ENCODE measurements at places on chromosomes 2 and 18.
A peak's percentile ranks its signal among the peaks of the same experiment; 100 is the strongest.

DNA sequence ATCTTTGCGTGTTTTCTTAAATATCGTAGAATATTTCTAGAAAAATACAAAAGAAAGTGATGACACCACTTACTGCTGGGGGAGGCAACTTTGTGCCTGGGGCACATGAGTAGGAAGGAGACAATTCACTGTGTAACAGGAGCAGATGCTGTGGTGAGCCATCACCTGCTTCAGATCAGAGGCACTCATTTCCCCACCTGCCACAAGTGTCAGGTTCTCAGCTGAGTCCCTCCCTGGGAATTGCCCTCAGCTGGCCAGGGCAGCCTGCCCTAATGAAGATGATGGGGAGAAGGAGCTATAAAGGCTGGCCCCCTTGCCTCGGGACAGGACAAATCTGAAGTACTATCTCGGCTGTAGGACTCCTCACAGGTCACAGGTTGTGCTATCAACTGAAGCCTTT is 322.8 kb downstream of the STK39 start:
- no peak for DNase-seq

DNA sequence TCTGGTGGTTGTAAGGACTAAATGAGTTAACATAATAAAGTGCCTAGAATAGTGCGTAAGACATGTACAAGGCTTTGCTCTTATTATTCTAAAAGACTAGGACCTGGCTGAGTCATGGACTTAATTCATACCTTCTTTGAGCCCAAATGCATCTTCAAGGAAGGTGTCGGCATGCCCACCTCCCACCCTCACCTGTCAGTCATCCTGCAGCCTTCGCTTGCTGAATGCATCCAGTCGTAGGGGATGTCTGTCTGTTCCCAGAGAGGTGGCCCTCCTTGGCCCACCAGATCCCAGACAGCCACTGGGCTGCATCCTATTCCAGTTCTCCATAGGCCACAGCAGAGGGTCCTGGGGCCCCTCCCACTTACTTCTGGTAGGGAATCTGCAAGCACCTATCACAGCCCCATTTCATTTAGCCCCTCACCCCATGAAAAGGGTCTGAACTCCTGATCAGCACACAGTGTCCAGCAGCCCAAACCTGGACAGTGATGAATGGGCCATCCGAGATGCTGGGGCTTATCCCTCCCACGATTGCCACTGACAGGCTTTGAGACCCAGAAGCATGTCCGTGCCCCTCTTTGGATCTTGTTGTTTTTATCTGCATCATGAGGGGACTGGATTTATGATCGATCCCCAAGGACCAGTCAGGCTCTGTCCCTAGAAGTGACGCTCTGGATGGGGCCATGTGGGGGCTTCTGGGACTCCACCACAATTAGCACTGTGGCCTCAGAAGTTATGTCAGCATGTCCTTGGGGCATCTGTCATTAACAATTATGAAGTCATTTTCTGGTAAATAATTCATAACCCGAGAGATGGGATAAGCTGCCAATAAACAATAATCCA is 101.1 kb downstream of the KLHL29 start:
- no peak for DNase-seq

GRCh38 chr2:120456867-120457266 is 110.9 kb downstream of the INHBB start:
- no peak for DNase-seq

GRCh38 chr18:63619661-63620060 is 24.4 kb downstream of the SERPINB4 start:
- no peak for DNase-seq

GRCh38 chr2:238420878-238421694 is 5.6 kb upstream of the ASB1 start:
- DNase-seq = no peak

- no peak for DNase-seq
These were observed 391.7 kb upstream of the SALL3 start for GRCh38 chr18:78587626-78588600.

DNA sequence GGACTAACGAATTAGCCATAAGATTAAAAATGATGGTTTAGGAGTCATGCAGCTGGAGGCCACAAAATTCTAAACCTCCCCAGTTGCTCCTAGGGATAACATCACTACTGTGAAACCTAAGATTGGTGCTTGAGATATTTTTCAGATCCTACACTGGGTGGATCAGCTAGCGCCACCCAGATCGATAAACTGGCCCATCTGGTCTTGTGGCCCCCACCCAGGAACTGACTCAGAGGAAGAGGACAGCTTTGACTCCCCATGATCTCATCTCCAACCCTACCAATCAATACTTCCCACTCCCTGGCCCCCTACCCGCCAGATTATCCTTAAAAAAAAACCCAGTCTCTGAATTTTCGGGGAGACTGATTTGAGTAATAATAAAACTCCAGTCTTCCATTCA is 5.5 kb downstream of the GALNT14 start:
- no peak for DNase-seq

DNA sequence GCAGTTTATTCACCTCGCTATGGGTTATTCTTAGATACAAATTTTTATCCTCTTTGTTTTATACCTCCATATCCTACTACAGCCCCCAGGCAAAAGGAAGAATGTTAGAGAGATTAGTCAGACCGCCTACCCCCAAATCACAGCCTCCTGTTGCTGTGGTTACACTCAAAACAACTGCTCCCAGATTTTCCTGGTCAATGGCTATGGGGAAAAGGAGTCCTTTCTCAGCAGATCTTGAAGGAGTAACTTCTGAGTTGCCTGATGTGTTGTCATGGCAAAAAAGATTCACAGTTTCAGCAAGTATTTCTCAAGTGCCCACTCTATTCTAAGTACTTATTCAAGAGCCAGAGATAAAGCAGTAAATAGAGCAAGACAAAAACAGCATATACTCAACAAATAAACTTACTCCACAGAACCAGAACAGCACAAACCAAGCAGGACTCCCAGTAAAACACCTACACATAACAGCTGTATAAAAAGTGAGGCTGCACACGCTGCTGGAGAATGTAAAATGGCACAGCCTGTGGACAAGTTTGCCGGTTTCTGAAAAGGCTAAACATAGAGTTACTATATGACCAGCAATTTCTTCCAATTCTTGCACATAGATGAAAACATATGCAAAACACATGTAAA is 104.8 kb downstream of the NOL10 start:
- peak; percentile 59 for DNase-seq

DNA sequence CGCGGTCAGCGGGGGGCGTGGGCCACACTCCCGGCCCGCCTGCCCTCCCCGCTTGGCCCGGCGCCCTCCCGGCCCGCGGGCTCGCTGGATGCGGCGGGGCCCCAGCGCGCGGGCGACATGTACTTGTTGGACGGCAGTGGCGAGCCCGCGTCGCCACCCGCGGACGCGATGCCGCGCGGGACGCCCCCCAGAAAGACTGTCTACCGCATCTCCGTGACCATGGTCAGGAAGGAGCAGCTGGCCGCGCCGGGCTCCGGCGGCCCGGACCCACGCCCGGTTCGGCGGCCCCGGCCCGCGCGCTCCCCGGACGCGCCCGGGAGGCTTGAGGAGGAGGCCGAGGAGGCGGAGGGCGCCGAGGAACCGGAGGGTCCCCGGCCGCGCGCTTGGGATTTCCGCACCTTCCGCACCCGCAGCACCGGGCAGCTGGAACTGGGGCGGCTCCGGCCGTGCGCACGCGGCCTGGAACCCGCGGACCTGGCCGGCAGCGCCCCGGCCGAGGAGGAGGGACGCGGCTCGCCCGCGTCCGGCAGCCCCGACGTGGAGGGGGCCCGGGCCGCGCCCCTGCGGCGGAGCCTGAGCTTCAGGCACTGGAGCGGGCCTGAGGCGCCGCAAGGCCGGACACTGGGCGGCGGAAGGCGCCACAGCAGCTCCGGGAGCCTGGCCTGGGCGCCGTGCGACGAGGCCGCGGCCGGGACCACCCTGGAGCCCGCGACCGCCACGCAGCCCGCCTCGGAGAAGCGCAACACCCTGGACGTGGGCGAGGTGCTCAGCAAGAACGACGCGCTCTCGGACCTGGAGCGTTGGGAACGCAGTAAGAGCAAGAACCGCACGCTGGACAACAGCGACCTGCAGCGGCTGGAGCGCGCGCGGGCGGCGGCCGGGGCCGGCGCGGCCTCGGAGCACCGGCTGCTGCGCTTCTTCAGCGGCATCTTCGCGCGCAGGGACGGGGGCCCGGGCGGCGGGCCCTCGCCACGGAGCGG is 176.4 kb downstream of the AGAP1 start:
- no peak for DNase-seq

GRCh38 chr2:44126106-44126797 is 42.4 kb upstream of the PPM1B start:
- DNase-seq = peak; percentile 62

- no peak for DNase-seq
These were observed 24.2 kb downstream of the RHBDD1 start for GRCh38 chr2:226860087-226860486.

- DNase-seq = no peak
These were observed 1.7 kb downstream of the TUBB6 start for GRCh38 chr18:12309683-12310198.

GRCh38 chr18:9419956-9420631 is 55.2 kb upstream of the RALBP1 start:
- no peak for DNase-seq

DNA sequence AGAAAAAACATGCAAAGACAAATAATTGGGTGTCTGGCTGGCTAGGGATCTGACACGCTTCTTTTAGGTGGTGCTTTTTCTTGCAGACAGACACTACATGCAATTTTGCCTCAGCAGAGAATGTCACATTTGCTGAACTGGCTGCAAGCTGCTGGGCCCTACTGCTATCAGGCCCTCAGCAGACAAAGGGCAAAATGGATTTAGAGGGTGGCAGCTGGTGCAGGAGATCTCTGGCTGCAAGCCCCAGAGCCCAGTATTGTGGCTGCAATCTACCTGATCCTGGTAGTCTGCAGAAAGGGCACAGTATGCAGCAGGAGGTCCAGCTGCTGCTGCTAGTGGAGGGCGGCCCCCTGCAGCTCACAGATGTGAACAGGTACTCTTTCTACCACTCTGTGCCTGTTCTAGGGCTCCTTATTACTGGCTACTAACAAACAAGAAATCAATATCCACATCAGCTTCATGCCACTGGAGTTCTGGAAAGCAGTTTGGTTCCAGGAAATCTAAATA is 796.7 kb upstream of the CELF4 start:
- no peak for DNase-seq

DNA sequence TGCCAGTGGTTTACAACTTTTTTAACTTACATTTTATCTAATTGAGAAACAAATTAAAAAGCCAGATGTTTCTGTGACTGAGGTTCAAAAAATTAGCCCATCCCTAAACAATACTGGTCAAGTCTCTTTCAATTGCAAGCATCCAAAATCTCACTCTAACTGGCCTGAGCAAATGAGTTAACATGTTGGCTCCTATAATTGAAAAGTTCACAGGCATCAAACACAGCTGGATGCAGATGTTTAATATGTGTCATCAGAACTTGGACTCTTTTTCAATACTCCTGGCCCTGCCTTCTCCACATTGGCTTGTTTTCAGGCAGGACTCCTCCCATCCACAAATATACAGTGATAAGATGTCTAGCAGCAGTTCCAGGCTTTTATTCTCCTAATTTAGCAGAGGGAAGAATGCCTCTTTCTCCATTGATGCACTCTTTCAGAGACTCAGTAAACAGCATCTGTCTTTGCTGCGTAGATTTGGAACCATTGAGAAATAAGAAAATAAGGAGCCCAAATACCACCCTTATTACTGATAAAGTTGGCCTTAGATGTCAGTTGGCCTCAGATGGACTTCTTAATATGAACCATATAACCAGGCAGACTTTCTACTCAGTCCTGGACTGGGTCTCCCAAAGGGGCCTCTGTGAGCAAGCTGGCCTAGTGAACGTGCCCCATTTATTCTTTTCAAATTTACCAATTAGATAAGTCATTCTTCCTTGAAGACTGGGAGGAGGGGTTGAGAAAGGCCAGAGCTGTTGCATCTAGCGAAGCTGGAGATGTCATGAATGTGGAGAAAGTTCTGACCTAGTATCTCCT is 30.4 kb upstream of the FN1 start:
- DNase-seq = no peak

DNA sequence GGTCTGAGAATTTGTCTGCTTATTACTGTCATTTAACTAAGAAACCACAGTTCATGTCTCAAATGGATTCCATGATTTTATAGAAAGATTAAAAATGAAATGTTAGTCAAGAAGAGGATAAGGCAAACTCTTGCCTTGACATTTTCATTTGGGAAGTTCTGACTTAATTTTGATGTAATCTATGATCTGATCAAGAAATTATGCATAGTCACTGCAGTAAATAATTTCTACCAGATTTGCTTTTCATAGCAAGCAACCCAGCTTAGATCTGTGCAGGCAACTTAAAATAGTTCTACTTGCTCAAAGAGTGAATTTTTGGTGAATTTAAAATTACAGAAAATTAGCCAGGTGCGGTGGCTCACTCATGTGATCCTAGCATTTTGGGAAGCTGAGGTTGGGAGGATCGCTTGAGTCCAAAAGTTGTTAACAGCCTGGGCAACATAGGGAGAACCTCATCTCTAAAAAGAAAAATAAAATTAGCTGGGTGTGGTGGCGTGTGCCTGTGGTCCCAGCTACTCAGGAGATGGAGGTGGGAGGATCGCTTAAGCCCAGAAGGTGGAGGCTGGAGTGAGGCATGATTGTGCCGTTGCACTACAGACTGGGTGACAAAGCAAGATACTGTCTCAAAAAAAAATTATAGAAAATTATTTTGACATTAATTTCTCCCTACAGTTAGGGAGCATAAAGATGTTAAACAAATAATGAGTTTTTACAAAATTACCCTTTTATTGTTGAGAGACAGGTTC is 158.7 kb upstream of the MYO3B start:
- DNase-seq = no peak

GRCh38 chr2:127594116-127594591 is 51.8 kb upstream of the GPR17 start:
- DNase-seq = no peak

- DNase-seq = no peak
These were observed 31.0 kb upstream of the TMEM17 start for GRCh38 chr2:62536873-62537547.

DNA sequence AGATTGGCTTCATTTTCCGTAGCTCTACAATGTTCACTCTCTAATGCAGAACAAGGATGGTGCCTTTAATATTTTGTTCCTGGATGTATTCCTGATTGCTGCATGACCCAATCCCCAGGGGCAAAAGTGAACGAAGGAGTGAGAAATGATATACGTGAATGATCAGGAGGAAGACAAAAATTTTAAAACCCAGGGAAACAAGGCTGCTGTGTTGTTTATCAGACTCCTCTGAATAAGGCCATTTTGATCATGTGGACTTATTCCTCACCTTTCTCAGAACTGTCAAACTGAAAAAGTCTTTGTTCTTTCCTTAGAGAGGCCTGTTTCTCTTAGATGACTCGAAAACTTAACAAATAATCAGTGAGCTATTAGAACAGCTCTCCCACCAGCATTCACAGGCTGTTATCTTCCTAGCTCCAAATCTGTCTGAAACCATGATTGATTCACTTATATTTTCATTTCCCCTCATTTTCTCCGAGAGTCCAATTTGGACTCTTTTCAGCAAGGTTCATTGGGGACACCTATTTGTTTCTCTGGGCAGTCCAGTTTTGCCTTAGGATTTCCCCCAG is 29.5 kb upstream of the COX7A2L start:
- no peak for DNase-seq

GRCh38 chr2:96618596-96619283 is 19.4 kb downstream of the KANSL3 start:
- no peak for DNase-seq

Data from keratinocyte (primary cell).